ENCODE measurements at places on chromosomes 3 and 15. TPM values are rescaled to one million over a fixed set of nuclear protein-coding genes. Genes with fewer than 3 reads are reported as not detected.
A peak's percentile ranks its signal among the peaks of the same experiment; 100 is the strongest.

LEKR1 gene
- total RNA-seq: 2.4 TPM

- DNase-seq: no peak
Observed at GRCh38 chr15:58447271-58448010, 15.7 kb downstream of the LIPC start.

SETMAR gene
- 23.6 TPM for total RNA-seq

SETD5 gene
- total RNA-seq: 104 TPM

GOLGA8J gene
- not detected for total RNA-seq

DNA sequence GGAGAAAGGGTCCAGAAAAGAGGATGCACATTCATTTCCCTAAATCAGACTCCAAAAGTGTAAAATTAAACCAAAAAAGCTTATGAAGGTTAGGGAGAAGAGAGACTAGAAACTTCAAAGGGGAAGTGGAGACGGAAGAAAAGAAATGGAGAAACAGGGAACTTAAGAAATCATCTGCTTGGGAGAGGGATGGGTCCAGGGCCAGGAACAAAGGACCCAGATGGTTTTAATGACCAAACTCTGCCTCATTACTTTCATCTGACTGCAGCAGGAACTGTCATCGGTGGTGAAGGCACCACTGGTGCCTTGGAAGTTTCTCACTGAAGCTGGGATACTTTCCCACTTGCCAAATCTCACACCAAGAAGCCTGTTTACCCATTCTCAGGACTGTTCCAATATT is 70.5 kb upstream of the SLC4A7 start:
- DNase-seq: no peak

GRCh38 chr3:163939926-163940325 is 1138.4 kb downstream of the SI start:
- no peak for DNase-seq

DNA sequence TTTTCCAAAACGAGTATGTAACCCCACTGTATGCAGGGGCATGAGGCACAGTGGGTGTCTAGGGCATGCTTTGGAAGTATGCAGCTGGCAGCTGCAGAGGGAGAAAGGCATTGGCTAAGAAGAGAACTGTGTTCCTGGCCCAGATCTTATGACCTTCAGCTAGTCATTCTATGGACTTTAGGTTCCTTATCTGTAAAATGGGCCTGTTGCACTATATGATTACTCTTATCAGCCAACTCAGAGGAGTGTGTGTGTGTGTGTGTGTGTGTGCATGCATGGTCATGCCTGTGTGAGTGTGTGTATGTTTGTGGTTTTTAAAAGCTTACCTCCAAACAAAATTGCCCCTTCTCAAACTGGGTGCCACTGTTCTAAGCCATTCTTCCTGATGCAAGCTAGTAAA is 27.4 kb upstream of the CHST2 start:
- DNase-seq: no peak

- peak; percentile 14 for DNase-seq
Observed at GRCh38 chr15:47184003-47184907, 533.0 kb upstream of the SEMA6D start.

PTH1R gene
- not detected for total RNA-seq

Data from activated naive CD8-positive, alpha-beta T cell treated with anti-CD3 and anti-CD28 coated beads for 36 hours (primary cell).